Activated T-cell treated with anti-CD3 and anti-CD28 coated beads, Interleukin-2, amount 50 U/mL, for 72 hours (primary cell): ENCODE measurements at places on chromosomes 4 and X.

DNA sequence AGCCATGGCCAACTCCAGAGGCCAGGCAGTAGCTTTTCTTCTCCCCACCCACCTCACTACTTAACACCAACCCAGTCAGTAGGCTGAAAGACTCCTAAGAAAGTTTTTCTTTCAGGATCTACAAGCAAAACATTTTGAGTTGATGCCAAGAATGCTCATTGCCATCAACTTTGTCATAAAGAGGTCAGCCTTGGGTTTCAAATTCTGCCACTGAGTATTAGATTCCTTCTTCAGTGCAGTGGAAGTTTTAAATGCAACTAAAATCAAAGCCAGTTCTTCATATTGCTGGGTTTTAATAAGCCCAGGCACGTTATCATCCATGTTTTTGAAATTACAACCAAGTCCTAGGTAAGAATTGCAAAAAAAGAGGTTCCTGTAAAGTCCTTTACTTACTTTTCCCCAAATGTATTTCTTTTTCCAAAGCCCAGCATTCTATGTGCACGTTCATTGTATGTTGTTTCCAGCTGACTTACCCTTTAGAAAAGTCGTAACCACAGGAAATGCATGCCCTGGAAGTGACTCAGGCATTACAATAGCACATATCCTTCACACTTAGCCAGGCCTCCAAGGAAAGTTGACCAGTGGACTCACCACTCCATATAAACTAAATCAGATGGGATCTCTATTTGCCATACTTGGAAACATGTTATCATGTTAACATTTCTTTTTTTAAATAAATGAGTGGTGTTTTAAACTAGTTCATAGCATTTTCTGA lies 229.9 kb downstream of the SOX3 start:
- no peak overlapping the region for H3K27ac ChIP-seq
- no peaks in the 10 kb centered on the region for H3K4me1 ChIP-seq
- H3K27me3 ChIP-seq: peaks cover 10% of the 10 kb centered on the region
- H3K4me3 ChIP-seq: no peak overlapping the region

DNA sequence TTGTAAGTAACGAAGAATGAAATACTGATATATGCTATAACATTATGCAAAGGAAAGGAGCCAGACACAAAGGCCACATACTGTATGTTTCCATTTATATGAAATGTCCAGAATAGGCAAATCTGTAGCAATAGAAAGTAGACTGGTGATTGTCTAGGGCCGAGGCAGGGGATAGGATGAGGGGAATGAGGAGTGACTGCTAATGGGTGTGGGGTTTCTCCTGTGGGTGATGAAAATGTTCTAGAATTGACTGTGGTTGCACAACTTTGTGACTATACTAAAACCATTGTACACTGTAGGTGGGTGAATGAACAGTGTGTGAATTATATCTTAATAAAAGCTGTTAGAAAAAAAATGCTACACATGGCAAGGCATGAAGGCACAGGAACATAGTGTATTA lies 19.9 kb upstream of the SUPT20HL1 start:
- no peak overlapping the region for H3K27ac ChIP-seq
- no peaks in the 10 kb centered on the region for H3K36me3 ChIP-seq
- no peak for DNase-seq
- no peak overlapping the region for H3K4me3 ChIP-seq

DNA sequence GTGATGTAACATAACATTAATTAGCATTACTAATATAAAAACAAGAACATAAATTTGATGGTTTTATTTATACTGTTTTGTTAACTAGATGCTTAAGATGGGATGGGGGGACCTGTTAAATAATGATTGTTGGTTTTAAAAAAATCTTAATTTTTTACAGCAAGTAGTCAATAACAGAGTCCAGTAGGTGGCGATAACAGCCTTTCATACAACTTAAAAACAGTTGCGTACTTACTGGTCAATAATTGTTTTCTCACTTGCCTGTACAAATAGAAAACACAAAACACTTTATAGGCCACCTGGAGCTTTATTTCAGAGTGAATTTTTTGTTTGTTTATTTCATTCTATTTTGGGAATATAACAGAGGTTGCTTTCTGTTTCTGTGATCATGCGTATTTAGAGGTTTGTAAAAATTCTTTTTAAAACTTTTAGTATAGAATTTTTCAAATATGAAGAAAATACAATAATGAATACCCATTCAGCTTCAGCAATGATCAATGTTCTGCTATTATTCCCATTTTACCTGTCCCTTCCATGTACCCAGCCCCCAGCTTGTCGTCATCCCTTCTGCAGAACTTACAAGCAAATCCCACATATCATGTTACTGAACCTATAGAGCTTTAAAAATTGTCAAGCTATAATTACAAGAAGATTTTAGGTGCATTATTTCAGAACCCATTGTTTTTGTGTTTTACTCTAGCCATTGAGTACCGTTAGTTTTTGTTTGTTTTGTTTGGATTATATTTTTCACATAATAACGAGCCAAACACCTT lies 97.1 kb downstream of the MRPL1 start:
- H3K27ac ChIP-seq: no peak overlapping the region
- peaks cover 14% of the 10 kb centered on the region for H3K4me1 ChIP-seq
- DNase-seq: no peak
- H3K4me3 ChIP-seq: no peak overlapping the region

GRCh38 chrX:34918856-34919255 lies 23.7 kb upstream of the FAM47B start:
- no peak overlapping the region for H3K4me3 ChIP-seq
- no peaks in the 10 kb centered on the region for H3K36me3 ChIP-seq
- H3K27ac ChIP-seq: no peak overlapping the region
- no peak for DNase-seq

DNA sequence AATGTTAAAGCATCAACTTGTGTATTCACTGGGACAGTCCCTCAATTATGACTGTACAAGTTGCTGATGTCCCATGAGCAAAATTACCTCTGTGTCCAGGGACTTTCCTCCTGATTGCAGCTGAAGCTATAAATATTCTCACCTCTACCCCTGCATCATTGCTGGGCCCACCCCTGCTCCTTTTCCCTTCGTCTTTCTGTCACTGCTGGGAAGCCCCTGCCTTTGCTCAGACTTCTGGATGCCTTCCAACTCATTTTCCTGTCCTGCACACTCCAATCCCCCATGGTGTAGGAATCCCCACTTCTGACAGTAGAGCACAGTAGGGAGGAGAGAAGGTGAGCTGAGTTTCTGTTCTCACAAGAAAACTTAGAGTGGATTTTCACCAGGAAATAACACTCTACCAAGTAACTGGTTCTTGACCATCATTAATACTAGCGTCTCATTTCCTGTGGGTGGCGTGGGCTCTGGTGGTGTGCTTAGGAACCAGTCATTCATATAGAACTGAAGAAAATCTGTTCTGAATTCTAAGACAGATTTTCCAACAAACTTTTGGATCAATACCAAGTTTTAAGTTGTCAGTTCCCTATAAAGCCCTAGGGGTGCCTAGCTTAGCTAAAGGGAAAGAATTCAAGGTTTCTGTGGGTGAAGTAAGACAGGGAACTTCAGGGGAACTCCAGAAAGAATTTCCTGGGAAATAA lies 136.2 kb upstream of the MED14 start:
- peak; percentile 14 for DNase-seq
- peaks cover 57% of the 10 kb centered on the region for H3K27me3 ChIP-seq
- peak overlapping the region; percentile 57 for H3K4me3 ChIP-seq
- H3K36me3 ChIP-seq: no peaks in the 10 kb centered on the region
- peaks cover 10% of the 10 kb centered on the region for H3K4me1 ChIP-seq
- H3K27ac ChIP-seq: peak overlapping the region; percentile 79

DNA sequence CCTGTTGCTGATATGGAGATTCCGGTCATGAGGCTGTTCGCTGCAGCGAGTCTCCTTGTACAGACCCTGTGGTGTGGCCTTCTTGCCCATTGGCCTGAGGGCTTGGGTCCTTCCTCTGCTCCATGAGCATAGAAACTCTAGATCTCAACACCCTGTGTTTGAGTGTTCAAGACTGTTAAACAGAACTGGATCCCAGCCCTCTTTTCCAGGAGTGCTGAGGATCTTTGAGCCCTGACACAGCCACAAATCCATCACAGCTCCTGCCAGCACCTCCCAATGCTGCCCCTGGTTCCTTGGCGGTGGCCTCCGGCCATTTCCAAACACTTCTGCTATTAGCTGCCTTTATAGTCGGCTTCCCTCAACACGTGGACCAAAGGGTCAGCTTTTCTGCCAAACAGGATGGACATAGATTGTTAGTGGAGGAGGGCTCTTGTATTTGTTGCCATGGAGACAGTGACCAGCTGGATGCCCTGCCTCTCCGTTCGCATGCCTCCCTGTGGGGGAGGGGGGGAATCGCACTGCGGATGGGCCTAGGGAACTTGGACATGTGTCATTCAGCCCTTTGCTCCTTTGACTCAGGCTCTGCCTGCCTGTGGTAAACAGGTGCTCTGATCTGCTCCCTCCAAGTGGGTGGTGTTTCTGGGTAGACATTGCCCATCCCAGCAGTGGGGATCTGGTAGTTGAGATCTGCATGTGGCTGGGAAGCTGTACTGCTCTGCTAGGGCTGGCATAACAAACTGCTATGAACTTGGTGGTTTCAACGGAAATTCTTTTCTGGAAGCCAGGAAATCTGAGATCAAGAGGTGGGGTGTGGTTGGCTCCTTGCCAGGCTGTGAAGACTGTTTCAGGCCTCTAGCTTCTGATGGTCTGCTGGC lies 6.9 kb upstream of the WDR1 start:
- H3K36me3 ChIP-seq: no peaks in the 10 kb centered on the region
- H3K4me1 ChIP-seq: peaks cover 58% of the 10 kb centered on the region
- DNase-seq: no peak
- H3K4me3 ChIP-seq: peak overlapping the region; percentile 36

DNA sequence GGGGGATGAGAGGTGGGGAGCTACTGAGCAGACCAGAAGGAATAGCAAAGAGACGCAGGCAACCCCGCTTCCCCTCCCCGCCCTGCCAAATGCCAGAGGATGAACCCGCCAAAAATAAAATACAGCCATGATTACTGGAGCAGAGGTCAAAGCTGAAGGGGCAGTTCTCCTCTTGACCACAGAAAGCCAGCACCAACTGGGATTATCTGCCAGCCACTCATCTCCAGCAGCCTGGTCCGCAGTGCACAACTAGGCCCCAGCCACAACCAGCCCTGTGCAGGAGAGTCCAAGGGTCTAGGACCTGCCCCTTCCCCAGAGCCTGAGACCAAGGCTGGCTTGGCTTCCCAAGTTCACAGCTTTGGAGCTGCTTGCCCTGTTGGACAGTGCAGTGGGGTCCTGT lies 67.4 kb upstream of the BCOR start:
- H3K27me3 ChIP-seq: peaks cover 40% of the 10 kb centered on the region
- no peak overlapping the region for H3K27ac ChIP-seq
- H3K36me3 ChIP-seq: peaks cover 4% of the 10 kb centered on the region

DNA sequence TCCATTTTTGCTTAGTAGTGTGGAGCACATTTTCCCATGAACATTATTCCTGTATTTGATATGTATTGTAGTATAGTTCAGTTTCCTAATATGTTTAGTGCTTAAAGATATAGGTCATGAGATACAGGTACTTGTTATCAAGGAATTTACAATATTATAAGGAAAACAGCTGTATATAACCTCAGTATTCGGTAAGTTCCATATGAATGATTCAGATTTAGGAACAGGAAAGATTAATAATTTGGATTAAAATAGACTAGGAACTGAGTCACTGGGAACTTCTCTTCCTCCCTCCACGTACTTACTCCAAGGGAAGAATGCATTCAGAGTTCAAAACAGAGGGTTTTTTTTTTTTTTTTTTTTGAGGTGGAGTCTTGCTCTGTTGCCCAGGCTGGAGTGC lies 20.0 kb downstream of the DIAPH2 start:
- H3K36me3 ChIP-seq: no peaks in the 10 kb centered on the region
- H3K27me3 ChIP-seq: peaks cover 16% of the 10 kb centered on the region
- no peak overlapping the region for H3K27ac ChIP-seq
- H3K4me1 ChIP-seq: no peaks in the 10 kb centered on the region
- H3K4me3 ChIP-seq: no peak overlapping the region

- no peaks in the 10 kb centered on the region for H3K36me3 ChIP-seq
- H3K4me1 ChIP-seq: no peaks in the 10 kb centered on the region
- DNase-seq: no peak
- H3K4me3 ChIP-seq: no peak overlapping the region
Observed at GRCh38 chr4:171390626-171391025, 422.6 kb upstream of the GALNTL6 start.

DNA sequence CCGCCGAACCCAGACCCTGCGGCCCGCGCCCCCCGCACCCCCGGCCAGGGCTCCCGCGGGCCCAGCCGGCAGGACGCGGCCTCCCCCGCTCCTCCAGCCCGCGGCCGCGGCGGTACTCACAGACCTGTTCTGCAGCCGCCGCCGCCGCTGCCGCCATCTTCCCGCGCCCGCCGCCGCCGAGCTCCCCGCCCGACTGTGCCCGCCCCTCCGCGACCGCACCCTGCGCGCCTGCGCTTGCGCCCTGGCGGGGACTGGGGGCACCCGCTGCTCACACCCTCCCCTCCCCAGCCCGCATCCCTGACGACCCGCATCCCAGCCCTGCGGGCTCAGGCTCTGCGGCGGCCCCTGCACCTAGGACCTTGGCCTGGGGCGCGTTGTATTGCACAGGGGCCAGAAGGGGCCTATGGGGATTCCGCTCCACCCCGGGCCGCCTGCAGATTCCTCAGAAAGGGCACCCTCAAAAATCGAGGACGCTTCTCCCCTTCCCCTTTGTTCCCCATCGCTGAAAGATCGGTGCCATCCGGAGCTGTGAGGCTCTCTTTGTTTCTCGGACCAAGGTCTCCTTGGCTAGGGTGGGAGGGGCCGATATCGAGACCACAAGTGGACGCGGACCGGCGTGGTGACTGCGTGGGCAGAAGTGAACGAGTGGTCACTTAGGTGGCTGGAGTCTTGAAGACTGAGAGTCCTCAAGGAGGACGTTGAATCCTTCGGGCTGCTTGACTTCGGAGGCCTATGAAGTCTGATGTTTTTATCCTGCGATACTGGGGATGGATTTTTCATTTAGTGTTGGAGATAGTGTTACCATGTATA lies at the start of gene SGCB:
Gene SGCB (minus strand): TSS at position 197 of the 810 bp plus-strand sequence. CDS start 40 bp downstream, at position 157.
- peak within 1 kb of the TSS; percentile 90 for H3K27ac ChIP-seq
- peaks cover 9% of the 10 kb centered on the region for H3K36me3 ChIP-seq
- H3K27me3 ChIP-seq: peaks cover 37% of the 10 kb centered on the region
- peak; percentile 84 for DNase-seq

DNA sequence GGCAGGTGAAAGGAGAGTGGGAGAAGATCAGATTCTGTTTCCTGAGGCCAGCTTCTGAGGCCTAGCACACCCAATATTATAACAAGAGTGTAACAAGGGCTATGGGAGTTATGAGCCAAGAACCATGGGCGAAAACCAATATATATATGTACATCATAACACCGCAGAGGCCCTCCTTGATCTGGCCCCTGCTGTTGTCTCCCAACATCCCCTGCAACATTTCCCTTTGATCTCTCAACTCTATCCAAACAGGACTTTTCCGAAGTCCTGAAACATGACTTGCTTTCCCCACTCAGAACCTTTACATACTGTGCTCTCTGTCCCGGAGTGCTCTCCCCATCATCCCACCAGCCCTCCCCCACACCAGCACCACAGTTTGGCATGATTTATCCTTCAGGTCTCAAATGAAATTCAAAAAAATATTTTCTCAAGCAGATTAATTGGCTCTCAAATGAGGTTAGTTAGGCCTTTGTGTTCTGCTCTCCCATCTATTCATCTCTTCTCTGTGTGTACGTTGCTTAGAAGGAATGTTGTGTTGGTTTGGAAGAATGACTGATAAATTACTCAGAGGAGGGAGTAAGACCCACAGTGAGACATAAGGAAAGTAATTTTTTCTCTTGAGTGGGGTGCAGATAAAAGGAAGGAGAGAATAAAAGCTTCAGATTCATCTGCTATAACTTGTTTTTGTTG lies 58.1 kb upstream of the SMIM10 start:
- no peak overlapping the region for H3K4me3 ChIP-seq
- H3K27me3 ChIP-seq: peaks cover 35% of the 10 kb centered on the region
- H3K4me1 ChIP-seq: no peaks in the 10 kb centered on the region
- no peaks in the 10 kb centered on the region for H3K36me3 ChIP-seq

GRCh38 chr4:52572936-52573485 lies 86.1 kb downstream of the USP46 start:
- no peak overlapping the region for H3K4me3 ChIP-seq
- no peaks in the 10 kb centered on the region for H3K36me3 ChIP-seq
- H3K27me3 ChIP-seq: peaks cover 6% of the 10 kb centered on the region
- H3K4me1 ChIP-seq: peaks cover 4% of the 10 kb centered on the region
- no peak overlapping the region for H3K27ac ChIP-seq
